ENCODE measurements at places on chromosomes 1 and 21.

DNA sequence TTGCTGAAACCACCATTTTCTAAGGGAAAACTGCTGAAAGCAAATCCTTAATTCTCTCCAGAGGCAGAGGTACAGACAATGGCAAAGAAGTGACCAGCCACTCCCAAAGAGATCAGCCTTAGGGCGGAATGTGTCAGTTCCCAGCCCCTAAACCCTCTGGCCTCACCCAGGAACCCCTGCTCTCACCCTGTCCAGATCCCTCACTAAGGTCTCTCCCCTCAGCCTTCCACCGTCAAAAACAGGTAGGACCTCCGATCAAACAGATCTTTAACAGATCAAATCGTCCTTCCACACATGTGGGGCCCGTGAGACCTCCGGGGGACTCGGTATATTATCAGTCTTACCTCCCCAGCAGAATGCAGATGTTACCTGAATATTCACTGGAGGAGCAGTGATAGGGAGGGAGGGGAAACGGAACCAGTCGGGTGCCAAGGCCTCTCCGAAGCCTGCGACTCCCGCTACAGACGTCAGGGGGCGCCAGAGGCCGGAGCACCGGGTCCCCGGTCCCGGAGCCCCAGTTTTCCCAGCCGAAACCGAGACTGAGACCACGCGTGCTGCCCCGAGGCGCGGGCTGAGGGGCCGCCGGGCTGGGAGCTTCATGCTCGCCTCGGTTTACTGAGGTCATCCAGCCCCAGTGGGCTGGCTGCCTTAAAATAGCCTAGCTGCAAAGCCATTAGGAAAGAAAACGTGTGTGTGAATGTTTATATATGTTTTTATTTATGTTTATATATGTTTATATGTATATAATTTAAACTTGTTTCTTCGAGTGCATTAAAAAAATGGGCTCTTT lies 23.6 kb downstream of the GPA33 start:
- ATAC-seq, result peak; percentile 79

DNA sequence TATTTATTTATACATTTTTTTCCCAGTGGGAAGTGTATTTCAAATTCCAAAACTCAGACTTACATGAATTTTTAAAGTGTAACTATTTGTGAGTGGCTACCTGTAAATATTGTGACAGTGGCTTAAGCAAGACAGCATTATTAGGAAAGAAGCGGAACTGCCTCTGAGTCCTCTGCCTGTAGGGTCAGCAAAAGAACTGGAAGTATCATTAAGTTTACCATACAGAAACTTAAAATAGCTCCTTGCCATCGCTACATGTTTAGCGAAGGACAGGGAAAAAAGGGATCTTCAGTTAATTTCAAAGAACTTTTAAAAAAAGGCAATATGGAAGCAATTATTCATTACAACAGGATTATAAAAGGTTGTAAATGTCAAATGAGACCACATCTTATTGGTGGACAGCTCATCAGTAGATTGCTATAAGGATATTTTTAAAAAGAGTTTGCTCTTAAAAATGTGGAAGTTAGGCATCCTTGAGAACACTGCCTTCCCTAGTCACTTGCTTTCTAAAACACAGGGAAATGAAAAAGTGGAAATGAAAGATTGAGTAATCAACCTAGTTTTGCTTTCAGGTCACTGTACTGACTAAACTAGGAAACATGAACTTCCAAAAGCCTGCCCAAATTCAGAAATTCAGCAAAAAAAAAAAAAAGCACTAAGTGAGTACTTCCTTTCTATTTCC lies 39.2 kb downstream of the NSL1 start:
- ATAC-seq, result peak; percentile 75

- no peak for ATAC-seq
Observed at GRCh38 chr1:206463137-206463536, 7.1 kb upstream of the IKBKE start.

GRCh38 chr21:25872271-25872670 lies 137.5 kb downstream of the GABPA start:
- no peak for ATAC-seq

GRCh38 chr1:160101037-160101716 lies 2.8 kb upstream of the IGSF8 start:
- peak; percentile 42 for ATAC-seq

DNA sequence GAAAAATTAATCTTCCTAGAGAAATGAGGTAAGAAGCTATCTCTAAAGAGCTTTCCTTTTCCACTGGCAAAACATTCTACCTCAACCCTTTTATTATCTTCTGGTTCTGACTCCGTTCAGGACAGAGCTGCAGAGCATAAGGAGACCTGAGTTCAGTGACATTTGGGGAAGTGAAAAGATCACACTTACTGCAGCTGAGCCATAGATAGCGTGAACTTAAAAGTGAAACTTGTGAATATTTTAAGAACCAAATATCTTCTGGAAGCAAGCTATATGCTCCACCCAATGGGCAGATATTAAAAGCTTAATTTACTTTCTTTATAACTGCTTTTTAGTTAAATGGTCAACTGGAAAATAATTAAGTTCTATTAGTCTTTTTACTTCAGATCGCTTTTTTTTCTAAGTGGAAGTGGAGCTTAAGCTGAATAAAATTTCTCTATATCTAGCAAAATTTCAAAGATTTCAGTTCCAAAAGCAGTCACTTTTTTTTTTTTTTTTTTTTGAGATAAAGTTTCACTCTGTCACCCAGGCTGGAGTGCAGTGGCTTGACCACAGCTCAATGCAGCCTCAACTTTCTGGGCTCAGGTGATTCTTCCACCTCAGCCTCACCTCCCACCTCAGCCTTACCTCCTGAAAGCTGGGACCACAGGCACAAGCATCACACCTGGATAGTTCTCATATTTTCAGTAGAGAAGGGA lies 11.9 kb downstream of the PTPN22 start:
- ATAC-seq, result no peak

DNA sequence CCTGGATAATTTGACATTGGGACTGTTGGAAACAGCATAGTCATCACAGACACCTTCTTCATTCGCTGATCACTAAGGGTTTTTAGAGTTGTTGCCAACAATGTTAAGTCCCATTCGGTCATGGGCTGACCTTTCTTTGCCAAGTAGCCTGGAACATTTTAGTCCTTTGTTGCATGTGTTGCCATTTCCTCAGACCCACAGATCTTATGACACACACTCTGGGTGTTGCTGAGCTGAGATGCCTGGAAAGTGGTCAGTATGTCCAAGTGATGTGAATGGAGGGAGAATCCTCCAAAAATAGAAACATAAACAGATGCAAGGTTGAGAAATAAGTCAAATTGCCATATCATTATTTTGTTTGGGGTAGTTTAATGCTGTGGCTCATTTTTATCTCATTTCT lies 61.5 kb upstream of the GJA5 start:
- ATAC-seq, result peak; percentile 95

GRCh38 chr1:240174734-240175133 lies 83.1 kb downstream of the FMN2 start:
- ATAC-seq, result no peak

DNA sequence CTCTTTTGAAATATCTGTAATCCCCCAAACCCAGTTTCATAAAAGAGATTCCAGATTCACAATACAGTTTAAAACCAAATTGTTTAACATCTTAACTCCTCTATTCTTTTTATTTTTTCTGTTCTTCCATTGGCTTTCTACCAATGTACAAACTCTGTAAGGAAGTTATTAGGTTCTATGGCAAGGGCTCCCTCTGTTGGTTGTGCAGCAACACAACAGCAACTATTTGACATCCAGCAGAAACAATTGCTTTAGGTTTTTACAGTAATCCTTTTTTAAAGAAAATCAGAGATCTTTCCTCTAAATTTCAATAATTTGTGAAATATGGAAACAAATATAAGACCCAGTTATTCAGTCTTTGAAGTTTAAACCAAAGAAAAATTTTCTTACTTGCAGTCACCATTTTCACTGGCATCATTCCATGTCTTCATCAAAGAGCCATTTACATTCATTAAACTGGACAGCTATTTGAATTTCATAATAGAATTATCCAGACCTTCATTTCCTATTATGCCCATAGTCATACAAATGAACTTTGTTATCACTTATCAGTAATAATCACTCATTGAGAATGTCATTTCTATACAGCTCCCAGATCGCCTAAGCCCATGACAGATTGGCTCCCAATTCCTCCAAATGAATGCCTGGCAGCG lies 46.5 kb upstream of the RNF11 start:
- ATAC-seq, result no peak

- ATAC-seq, result no peak
Observed at GRCh38 chr1:89354205-89354604, 9.7 kb upstream of the GBP6 start.

DNA sequence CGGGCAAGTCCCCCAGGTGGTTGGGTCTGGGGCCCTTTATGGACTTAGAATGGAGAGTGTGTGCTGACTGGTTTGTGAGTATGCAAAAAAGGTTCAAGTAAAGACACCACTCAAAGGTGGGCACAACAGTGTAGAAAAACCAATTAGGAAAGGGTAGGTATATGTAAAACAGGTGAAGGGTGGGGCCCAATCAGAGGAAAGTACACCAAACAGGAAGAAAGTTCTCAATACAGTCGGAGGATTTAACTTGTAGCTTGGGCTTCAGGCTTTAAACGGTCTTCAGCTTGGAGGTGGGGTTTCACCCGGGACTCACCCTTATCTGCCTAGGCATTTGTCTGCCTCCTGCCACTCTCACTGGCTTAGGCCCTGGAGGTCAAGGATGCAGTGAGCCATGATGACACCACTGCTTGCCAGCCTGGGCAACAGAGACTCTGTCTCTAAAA lies 6.8 kb upstream of the PUM1 start:
- ATAC-seq, result no peak

GRCh38 chr1:154609398-154610380 lies 1.7 kb upstream of the ADAR start:
- ATAC-seq, result no peak

DNA sequence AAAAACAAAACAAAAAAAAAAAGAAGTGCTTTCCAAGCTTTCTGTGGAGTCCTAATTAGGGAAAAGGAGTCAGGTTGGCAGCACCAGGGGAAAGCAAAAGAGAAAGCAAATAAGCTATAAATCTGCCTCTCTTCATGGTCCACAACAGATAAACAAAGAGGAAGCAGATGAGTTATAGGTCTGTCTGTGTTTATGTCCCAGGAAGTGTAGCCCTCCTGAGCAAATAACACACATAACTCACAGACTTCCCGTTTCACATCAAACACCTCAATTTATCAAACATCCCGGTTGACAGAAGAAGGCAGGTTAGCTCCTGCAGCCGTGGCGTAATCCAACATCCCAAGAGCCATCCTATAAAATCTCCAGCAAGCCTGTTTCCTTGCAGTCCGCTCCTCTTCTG lies 5.6 kb upstream of the SLC2A5 start:
- ATAC-seq, result no peak

DNA sequence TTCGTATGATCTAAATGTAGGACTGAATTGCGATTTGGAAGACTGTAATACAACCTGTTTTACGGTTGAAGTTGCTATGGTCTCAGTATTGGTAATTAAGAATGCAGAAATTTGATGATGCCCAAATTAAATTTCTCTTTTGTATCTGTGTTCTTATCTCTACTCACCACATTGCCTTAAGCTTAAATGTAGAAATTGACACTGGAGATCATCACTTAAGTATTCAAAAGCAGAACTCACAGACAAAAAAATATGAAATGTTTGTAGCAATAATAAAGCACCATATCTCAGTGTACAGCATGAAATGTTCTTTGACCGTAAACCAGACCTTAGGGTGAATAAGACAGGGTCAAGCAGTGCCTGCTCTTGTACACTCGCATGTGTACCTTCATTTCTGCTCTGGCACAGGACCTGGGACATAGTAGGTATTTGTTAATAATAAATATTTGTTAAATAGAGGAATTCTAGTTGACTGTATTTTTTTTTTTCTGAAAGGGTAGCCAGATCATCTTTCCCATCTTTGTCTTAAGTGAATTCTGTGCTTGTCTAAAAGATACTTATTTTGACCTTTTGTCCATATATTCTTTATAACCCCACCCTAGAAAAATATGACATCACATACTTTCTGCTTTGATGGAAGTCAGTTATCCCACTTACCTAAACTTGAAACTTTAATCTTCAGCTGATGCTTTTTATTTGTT lies 1.5 kb downstream of the CDC7 start:
- ATAC-seq, result no peak

- no peak for ATAC-seq
Observed at GRCh38 chr1:32894019-32894600, 7.1 kb downstream of the TMEM54 start.

- ATAC-seq, result no peak
Observed at GRCh38 chr1:77232829-77233228, 13.6 kb upstream of the PIGK start.

- ATAC-seq, result no peak
Observed at GRCh38 chr1:91647061-91647460, 146.4 kb downstream of the CDC7 start.

GRCh38 chr1:176795929-176796328 lies 333.0 kb downstream of the PAPPA2 start:
- peak; percentile 66 for ATAC-seq

DNA sequence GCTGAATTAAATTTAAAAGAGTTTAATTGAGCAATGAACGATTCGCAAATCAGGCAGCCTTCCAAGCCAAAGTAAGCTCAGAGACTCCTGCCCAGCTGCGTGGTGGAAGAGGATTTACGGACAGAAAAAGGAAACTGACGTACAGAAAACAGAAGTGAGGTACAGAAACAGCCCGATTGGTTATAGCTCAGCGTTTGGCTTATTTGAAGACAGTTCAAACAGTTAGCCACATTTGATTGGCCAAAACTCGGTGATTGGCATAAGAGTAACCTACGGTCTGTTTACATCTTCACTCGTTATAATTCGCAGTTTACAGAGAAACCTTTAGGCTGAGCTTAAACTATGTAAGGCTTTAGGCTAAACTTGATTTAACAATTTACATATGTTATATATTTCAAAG lies 46.9 kb downstream of the CR1L start:
- ATAC-seq, result no peak

DNA sequence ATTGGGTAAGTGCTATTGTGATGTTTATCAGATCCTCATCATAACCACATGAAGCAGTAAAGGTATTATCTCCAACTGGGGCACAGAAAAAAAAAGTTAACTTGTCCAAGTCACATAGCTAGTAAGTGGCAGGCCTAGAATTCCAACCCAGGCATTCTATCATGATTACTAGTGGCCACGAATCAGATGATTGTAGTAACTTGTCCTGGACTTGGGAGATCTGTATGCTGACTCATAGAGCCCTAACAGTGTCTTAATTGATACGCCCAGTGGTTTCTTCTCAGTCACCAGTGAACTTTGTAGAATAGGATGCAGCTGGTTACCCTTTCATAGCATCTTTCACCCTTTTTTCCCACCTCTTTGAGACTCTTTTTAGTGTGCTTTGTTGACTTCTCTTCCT lies 91.1 kb upstream of the UBE2U start:
- no peak for ATAC-seq

Data from gastroesophageal sphincter (tissue), 4 donors.